HT1080 (cell line): ENCODE measurements at places on chromosomes 13 and 19. TPM values are rescaled to one million over a fixed set of nuclear protein-coding genes. Genes with fewer than 3 reads are reported as not detected.

GRCh38 chr19:54271106-54271505 is 9.8 kb downstream of the LILRB2 start:
- no peak for DNase-seq

RASL11A gene
- 13.4 and 16.2 TPM in 2 replicates for total RNA-seq

DNA sequence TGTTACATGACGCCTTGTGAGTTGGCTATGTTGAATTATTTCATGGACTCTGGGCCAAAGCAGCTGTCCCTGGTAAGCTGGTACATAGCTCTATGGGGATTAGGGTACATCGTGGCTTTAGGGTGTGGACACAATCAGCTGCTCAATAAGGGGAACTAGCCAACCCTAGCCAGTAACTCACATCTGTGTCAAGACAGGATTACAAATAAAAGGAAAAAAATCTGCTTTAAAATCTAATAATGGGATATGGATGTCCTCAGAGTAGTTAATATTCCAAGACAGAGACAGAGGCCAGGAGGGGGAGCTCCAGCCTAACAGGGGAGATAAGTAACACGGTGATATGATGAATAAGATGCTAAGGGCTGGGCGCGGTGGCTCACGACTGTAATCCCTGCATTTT is 21.1 kb upstream of the ZNF766 start:
- no peak for DNase-seq

FBXO27 gene
- total RNA-seq = not detected in 2 replicates

PGLYRP1 gene
- not detected in 2 replicates for total RNA-seq

DNA sequence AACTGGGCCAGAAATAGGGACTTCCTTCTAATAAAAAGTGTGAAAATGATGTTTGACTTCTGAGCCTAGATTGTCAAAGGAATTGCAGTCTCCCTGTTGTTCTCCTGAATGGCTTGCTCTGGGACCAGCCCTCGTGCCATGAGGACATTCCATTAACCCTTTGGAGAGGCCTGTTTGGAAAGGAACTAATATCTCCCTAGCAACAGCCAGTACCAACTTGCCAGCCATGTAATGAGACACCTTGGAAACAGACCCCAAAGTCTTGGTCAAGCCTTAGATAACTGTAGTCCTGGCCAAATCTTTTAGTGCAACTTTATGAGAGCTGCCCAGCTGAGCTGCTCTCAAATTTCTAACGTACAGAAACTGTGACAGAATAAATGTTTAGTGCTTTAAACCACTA is 8.2 kb upstream of the SIAH3 start:
- no peak for DNase-seq

- no peak for DNase-seq
Measured at GRCh38 chr13:47813718-47814117, 187.4 kb downstream of the SUCLA2 start.

ARRDC5 gene
- not detected in 2 replicates for total RNA-seq
